HuH-7.5 (cell line): ENCODE measurements at places on chromosomes 12 and 14.

DNA sequence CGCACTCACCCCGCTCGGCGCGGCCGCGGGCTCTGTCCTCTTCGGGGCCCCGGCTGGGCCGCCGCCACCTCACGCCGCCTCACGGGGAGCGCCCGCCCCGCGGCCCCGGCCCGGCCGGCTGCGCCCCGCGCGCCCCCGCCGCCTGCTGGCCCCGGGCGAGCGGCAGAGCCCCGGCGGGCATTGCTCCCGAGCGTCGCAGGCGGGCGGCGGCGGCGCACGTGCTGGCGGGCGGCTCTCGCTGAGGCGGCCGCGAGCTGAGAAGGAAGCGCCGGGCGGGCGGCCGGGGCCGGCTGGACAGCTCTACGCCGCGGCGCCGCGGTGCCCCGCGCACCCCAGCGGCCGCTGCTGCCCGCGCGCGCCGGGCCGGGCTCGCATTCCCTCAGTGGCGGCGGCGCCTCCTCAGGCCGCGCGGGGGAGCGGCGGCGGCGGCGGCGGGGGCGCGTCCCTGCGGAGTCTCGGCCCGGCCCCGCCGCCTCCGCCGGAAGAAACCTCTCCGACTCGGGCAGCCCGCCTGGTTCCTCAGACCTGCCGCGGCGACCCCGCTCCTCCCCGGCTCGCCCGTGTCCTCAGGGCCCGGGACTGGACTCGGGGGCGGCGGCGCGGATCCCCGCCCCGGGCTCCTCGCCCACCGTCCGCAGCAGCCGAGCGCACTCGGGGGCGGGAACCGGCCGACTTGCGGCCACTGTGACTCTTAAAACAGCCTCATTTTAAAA is at the start of gene PITPNM2:
PITPNM2 (minus strand) TSS at position 347 of the 713 bp plus-strand sequence. CDS start 116,500 bp downstream, outside the sequence.
- peak; percentile 60 for DNase-seq

DNA sequence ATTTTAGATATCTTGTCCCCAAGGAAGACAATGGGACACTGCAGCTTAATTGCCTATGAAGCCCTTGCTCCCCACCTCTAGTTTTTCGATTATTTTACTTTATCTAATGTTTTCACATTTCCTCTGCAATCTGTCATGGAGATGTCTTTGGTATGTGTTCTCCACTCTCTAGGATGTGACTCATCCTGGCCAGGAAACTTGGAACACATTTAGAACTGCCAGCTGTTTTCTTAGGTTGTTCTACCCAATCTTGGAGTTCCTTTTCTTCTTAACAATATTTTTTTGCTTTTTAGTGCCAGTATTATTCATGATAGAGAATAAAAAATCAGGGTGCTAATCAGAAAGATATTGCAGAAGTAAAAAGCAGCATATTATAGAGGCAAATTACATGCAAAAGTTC is 101.7 kb upstream of the CLEC14A start:
- DNase-seq, result no peak

DNA sequence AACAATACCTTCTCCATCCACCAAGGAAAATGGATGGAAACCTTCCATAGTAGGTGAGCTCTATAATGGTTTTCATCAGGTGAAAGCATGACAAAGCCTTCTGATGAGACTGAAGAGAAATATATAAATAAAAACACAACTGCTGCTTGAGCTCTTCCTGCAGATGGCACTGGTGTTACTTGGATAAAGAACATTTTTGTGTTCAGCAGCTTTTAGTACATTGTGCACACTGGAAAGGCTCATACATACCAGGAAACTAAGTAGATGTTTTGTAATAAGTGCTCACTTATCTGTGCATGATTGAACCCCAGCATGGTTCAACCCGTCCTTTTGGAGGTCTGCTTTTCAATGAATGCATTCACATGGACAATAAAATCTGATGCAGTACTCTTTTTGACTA is 357.3 kb upstream of the MIS18BP1 start:
- no peak for DNase-seq

DNA sequence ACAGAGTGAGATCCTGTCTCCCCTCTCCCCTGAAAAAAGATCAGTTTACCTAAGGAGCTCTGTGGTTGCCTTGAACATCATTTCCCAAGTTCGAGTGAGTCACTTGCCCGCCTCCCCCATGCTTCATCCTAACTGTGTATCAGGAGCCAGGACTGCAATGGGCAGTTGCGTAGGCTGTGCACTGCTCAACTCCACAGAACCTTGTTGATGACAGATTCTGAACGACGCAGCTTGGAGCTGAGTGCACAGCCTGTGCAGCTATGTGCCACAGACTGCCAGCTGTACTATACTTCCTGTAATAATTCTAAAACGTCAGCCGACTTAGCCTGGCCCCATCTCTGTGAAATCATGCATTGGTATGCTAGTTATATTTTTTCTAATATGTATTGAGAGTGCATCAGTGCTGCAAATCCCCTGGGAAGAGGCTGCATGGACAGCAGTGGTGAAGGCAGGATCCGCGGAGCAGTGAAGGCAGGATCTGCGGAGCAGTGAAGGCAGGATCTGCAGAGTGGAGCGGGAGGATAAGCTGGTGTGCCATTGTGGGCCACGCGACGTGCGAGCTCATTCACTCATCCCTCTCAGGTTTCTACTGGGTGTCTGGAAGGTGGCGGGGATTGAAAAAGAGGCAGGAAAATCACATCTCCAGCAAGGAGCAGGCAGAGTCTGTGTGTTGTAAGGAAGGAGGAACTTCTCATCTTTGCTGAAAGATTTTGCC is 80.8 kb downstream of the GALNT9 start:
- DNase-seq, result no peak

DNA sequence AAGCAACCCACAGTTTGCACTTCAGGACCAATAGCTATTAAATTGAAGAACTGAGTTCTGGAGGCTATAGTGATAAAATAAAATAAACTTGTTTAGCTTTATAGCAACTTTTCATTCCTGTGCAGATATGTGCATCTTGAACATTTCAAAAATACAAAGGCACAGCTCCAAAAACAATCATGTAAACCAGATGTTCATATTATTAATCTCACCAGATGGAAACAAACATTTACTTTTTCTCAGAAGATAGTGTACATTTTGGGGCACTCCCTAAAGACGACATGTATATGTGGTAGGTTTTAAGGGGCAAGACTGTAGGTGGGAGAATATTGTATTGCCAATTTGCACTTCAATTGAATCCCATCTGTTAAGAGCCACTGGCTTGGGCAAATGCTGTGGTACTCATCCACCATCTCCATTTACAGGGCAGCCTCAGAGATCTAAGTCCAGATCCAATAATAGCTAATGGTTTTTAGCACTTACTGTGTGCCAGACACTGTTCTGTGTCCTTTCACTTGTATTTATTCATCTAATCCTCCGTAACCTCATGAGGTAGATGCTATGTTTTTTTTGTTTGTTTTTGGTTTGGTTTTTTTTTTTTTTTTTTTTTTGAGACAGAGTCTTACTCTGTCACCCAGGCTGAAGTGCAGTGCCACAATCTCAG is 49.1 kb downstream of the PTGER2 start:
- DNase-seq, result no peak

- DNase-seq, result no peak
These were observed 1.2 kb downstream of the TARBP2 start for GRCh38 chr12:53502331-53502730.

DNA sequence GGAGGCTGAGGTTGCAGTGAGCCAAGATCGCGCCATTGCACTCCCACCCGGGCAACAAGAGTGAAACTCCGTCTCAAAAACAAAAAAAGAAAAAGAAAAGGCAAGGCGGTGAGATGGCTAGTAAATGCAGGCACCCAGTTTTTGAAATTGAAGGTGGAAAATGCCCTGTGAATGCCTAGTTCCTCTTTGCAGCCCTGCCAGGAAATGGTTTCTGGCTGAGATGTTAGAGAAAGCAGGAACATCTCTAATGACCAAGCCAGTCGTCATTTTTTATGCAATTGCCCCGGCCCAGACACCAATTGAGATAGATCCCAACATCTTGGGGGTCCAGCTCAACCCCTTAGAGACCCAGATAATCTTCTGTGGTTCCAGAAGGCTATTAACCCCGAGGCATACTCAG is 17.0 kb downstream of the SLC8A3 start:
- DNase-seq, result no peak
